ENCODE measurements at places on chromosomes 11 and 22.

DNA sequence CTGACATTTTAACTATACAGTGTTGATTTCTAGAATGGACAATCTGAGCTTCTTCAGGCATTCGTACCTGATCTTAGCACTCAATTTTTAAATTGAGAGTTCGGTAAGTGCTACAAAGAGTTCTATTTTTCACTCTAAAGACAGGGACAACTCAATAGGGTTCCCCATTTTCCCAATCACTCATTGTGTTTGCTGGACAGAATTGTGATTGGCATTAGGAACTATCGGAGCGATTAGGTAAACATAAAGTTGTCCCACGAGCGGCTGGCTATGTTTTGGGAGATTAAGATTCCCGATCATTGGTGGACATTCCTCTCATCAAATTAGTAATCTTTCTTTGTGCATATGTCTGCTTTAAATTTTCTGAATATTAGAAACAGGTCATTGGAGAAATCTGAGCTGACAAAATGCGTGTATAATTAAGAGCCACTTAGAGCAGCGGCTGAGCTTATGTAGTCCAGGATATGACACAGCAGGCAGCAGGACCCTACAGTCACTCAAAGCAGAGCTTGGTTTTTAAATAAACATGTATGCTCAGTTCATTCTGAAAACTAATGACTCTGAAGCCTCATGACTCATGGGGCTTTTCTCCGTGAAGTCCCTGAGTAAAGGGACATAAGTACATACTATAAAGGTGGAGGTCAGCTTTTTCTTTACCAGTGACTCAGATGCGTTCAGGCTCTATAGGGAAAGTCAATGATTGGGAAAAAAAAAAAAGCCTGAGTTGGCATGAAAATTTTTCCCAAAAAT lies 109.4 kb downstream of the GRIA4 start:
- ATAC-seq: no peak

DNA sequence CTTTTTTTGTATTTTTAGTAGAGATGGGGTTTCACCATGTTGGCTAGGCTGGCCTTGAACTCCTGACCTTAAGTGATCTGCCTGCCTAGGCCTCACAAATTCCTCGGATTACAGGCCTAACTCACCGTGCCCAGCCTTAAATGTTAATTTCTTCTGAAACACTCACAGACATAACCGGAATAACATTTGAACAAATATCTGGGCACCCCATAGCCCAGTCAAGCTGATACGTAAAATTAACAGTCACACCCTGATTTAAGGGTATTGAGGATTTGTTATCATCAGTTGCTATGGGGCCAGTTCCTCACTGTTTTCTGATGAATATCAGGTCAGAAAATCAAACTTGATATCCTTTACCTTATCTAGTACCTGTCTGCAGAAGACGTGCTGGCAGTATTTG lies 23.0 kb upstream of the OR9Q1 start:
- no peak for ATAC-seq

DNA sequence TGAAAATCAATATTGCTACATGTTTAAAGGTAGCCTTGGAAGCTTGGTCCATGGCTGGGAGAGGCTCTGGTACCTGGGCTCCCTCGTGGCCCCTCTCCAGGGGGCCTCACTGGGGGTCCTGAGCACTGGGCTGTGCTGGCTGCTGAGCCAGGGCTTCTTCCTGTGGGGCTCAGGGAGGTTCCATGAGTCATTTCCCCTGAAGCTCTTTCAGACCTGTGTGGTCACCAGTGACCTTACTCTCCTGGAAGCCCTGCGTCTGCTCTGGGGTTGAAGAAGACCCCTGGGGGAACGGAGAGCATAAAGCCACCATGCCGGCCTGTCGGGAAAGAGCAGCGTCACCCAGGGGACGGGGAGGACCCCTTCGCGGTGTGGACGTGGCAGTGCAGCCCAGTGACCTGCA lies 389.0 kb downstream of the TBC1D22A start:
- no peak for ATAC-seq

DNA sequence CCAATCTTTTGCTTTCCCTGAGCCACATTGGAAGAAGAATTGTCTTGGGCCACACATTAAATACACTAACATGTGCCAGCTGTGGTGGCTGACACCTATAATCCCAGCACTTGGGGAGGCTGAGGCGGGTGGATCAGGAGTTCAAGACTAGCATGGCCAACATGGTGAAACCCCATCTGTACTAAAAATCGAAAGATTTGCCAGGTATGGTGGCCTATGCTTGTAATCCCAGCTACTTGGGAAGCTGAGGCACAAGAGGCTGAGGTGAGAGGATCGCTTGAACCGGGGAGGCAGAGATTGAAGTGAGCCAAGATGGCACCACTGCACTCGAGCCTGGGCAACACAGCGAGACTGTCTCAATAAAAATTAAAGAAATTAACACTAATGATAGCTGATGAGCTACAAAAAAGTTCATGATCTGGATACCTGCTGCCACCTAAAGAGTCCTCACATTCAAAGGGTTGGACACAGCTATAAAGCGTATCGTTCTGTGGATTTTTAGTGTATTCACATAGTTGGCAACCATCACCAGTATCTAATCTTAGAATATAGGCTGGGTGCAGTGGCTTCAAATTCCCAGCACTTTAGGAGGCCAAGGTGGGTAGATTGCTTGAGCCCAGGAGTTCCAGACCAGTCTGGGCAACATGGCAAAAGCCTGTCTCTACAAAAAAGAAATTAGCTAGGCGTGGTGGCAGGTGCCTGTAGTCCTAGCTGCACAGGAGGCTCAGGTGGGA lies 3.4 kb upstream of the LDHC start:
- no peak for ATAC-seq

DNA sequence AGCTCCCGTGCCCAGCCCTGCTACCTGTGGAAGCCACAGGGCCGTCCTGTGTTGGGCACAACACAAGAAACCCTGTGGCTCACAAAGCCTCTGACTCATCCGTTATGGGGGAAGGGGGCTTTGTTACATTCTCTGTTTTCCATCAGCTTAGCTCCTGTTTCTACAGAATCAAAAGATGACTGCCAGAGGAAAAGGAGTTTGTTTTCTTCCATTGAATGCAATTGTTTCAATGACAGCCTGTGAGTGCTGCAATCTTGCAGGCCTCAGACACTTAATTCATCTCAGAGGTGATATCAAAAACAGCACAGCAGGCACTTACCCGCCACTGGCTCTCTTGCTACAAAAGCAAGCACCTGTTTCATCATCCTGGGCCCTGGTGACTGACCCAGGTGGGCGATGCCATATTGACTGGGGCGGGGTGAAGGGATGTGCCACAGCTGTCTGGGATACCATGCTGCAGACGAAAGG lies 194.3 kb downstream of the OPCML start:
- ATAC-seq: no peak

DNA sequence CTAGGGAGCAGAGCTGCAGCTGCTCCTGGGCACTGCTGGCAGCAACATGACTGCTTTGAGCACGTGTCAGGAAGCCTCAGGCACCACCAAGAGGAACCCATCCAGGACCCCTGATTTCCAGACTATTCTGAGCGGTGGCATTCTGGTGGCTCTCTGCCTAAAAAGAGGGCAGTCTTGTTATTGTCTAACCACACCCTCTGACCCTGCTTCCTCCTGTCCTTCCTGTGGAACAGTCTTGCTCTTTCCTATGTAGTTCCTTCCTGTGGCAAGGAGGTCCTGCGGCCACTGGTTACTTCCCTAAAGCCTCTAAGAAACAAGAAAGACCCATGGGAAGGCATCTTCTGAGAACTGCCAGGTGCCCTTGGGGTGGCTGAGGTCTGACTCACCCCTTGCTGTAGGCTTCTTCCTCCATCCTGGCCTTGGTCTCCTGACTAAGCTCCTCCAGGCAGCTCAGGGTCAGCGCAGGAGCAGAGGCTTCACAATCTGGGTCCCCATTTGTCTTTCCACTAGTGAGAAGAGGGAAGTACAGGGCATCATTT lies 13.1 kb upstream of the LYVE1 start:
- peak; percentile 69 for ATAC-seq

GRCh38 chr11:47186076-47186699 lies at the start of gene PACSIN3:
Gene PACSIN3 (minus strand): TSS chr11:47186434. CDS start chr11:47182727, 3,707 bp downstream.
- peak; percentile 71 for ATAC-seq

GRCh38 chr11:128905345-128906184 lies 14.4 kb downstream of the KCNJ5 start:
- peak; percentile 50 for ATAC-seq

Measured in gastroesophageal sphincter (tissue), 4 donors.